ENCODE measurements at places on chromosomes 1 and 21.

GRCh38 chr1:114368560-114369255 lies 142.3 kb downstream of the TRIM33 start:
- no peak for DNase-seq

GRCh38 chr1:190904091-190904695 lies 426.5 kb upstream of the BRINP3 start:
- no peak for DNase-seq

GRCh38 chr1:164771041-164771618 lies 212.1 kb downstream of the PBX1 start:
- DNase-seq = no peak

DNA sequence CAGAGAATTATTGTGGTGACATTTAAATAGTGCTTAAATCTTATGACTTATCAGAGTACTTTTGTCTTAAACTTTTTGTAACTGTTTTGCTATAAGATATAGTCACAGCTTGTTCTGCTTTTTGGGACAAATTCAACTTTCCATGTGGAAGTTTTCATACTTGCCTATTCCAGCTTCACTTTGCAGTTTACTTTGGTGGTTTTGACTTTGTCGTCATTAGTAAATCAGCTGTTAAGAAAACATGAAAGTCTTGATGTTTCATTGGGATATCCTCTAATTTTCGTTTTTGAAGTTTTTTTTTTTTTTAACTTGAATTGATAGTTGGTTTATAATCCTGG lies 31.3 kb downstream of the SDCCAG8 start:
- DNase-seq = no peak

DNA sequence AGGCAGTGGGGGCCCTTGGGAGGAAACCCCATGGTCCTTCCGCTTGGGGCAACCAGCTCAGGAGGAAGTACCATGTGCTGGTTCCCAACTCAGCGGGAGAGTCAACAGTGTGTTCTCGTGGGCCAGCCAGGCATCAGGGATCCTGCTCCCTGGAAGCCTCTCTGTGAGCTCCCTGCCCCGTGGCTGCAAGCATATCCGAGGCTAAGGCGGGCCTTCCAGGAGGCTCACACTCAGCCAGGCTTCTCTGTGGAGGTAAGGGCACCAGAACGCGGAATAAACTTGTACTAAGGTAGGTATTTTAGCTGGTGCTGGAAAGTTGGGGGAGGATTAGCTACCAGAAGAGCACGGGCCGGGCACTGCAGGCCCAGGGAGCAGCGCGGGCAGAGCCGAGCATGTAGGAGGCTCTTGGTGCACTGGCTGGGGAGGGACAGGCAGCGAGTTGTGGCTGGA lies 74.7 kb upstream of the POU3F1 start:
- no peak for DNase-seq

DNA sequence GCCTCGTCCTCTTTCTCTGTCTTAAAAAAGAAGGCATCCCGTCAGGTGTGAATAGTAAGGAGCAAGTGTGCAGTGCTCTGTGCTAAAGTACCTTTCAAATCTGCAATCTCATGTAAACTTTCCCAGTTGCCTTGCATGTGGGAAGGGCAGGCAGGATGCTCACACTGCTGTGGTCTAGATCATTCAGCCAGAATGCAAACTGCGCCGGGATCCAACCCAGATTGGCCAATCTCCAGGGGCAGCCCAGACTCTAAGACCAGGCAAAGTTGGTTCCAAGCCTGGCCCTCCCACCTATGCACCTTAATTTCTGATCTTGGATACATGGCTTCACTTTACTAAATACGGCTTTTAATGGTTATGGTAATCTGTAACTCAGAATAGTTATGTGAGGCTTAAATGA lies 3.2 kb upstream of the MAP1LC3C start:
- DNase-seq = no peak
